Astrocyte (in vitro differentiated cells and primary cell): ENCODE measurements at places on chromosomes 7 and 10.

DNA sequence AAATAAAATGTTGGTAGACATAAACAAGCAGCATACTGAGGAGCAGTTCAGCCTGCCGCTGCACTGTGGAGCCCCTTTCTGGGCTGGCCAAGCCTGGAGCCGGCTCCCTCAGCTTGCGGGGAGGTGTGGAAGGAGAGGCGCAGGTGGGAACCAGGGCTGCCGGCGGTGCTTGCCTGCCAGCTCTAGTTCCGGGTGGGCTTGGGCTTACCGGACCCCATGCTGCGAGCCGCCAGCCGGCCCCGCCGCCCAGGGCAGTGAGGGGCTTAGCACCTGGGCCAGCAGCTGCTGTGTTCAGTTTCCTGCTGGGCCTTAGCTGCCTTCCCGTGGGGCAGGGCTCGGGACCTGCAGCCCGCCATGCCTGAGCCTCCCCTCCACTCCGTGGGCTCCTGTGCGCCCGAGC lies 672.9 kb upstream of the POM121L12 start:
- H3K4me3 ChIP-seq = no peak overlapping the region
- DNase-seq = no peak
- H3K27me3 ChIP-seq = no peaks in the 10 kb centered on the region
- no peaks in the 10 kb centered on the region for H3K4me1 ChIP-seq

- no peak overlapping the region for H3K27ac ChIP-seq
- H3K4me3 ChIP-seq = no peak overlapping the region
- DNase-seq = no peak
Observed at GRCh38 chr10:29559996-29560395, 74.8 kb downstream of the SVIL start.

DNA sequence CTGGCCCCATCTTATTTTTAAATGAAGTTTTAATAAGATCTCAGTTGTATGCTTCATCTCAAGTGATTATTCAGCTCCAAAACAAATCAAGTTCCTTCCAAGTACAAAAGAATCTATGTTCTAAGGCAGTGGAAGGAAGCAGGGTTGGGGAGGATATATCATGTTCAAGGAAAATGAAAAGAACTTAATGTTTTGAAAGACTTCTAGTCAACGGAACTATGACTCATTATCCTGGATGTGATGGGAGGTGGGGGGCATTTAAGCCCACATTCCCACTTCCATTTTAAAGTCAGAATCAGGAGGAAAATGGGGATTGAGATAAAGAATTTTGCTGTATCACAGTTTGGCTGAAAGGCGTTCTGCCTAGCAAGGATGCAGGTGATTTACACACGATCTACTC lies 59.4 kb downstream of the FANK1 start:
- H3K36me3 ChIP-seq = no peaks in the 10 kb centered on the region
- no peaks in the 10 kb centered on the region for H3K4me1 ChIP-seq
- H3K4me3 ChIP-seq = no peak overlapping the region
- H3K27ac ChIP-seq = no peak overlapping the region

GRCh38 chr7:139744768-139745677 lies 32.8 kb downstream of the HIPK2 start:
- no peak overlapping the region for H3K27ac ChIP-seq
- no peaks in the 10 kb centered on the region for H3K27me3 ChIP-seq
- no peaks in the 10 kb centered on the region for H3K36me3 ChIP-seq

- no peak overlapping the region for H3K4me3 ChIP-seq
- no peaks in the 10 kb centered on the region for H3K4me1 ChIP-seq
- H3K27me3 ChIP-seq = no peaks in the 10 kb centered on the region
- no peak overlapping the region for H3K27ac ChIP-seq
- H3K36me3 ChIP-seq = no peaks in the 10 kb centered on the region
Observed at GRCh38 chr7:135792363-135792668, 43.7 kb upstream of the FAM180A start.

DNA sequence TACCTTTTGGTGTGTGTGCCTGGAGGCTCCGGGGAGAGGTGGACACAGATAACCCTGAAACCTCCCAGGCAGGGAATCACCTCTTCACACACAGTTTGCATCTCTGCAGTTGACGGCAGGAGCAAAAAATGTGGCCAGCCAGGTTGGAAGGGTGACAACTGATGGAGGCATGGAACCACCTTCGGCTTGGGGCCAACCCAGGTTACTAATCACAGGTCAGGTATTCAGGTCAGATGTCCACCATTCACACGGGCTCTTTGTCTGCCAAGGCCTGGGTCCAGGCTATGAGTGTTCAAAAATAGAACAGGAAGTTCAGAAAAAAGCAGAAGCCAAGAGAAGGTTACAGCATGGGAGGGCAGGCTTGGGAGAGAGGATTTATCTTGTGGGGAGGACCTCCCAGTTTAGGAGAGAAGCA lies 137.2 kb upstream of the EFCAB10 start:
- no peaks in the 10 kb centered on the region for H3K36me3 ChIP-seq
- no peaks in the 10 kb centered on the region for H3K4me1 ChIP-seq
- H3K27me3 ChIP-seq = no peaks in the 10 kb centered on the region
- no peak for DNase-seq
- H3K4me3 ChIP-seq = no peak overlapping the region

- DNase-seq = peak; percentile 61
- H3K27ac ChIP-seq = no peak overlapping the region
- no peaks in the 10 kb centered on the region for H3K36me3 ChIP-seq
- no peak overlapping the region for H3K4me3 ChIP-seq
Observed at GRCh38 chr7:40915071-40915470, 780.3 kb downstream of the SUGCT start.

- no peaks in the 10 kb centered on the region for H3K27me3 ChIP-seq
- peak; percentile 45 for DNase-seq
- peak overlapping the region; percentile 61 for H3K27ac ChIP-seq
- no peaks in the 10 kb centered on the region for H3K36me3 ChIP-seq
Observed at GRCh38 chr10:96833220-96834001, 1.3 kb downstream of the LCOR start.

DNA sequence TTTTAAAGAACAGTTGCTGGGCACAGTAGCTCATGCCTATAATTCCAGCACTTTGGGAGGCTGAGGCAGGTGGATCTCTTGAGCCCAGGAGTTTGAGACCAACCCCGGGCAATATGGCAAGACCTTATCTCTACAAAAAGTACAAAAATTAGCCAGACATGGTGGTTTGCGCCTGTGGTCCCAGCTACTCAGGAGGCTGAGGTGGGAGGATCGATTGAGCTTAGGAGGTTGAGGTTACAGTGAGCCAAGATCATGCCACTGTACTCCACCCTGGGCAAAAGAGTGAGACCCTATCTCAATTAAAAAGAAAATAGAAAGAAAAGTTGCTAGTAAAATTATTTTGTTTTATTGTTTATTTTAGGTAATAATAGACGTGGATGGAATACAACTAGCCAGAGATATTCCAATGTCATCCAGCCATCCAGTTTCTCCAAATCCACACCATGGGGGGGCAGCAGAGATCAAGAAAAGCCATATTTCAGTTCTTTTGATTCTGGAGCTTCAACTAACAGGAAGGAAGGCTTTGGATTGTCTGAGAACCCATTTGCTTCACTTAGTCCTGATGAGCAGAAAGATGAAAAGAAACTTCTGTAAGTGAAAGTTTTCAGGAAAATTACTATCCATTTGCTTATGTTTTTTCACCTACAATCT lies 3.0 kb downstream of the NUP42 start:
- H3K27ac ChIP-seq = no peak overlapping the region
- peaks cover 8% of the 10 kb centered on the region for H3K4me1 ChIP-seq
- no peaks in the 10 kb centered on the region for H3K27me3 ChIP-seq
- no peak overlapping the region for H3K4me3 ChIP-seq
- DNase-seq = peak; percentile 16
- peaks cover 25% of the 10 kb centered on the region for H3K36me3 ChIP-seq

DNA sequence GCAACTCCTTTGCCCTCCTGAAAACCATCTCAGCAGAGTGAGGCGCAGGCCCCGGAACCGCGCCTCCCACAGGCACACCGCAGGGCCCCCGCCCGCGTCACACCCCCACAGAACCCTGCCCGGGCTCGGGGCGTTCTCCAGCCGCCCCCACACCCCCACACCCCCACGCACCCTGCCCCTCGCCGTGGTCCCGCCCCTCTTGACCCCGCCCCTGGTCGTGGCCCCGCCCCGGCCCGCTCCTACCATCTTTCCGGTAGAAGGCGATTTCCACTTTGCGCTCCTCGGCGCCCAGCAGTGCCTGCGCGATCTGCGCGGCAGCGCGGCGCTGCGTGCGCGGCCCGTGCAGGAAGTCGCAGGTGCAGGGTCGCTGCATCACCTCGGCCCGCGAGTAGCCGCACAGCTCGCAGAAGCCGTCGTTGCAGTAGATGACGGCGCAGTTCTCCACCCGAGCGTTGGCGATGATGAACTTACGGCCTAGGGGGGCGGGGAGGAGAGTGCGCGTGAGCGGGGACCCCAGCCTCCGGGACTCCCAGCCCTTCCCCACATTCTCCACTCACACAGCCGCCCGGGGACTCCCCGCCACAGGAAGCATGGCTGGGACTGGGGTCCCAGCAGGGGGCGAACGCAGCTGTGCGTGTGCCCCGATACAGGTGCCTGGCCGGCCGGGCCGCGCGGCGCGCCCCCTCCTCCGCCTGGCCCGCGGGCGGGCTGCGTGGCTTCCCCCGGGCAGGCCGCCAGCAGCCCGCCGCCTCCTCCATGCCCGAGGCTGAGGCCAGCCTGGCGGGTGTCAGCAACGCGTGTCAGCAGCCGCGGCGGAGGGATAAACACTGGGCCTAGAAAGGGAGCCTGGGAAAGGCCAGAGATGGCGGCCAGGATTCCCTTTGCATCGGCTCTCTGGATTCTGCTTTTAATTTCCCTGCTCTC lies 3.4 kb downstream of the KCNH2 start:
- DNase-seq = no peak
- no peak overlapping the region for H3K27ac ChIP-seq
- peak overlapping the region; percentile 39 for H3K4me3 ChIP-seq
- no peaks in the 10 kb centered on the region for H3K36me3 ChIP-seq

DNA sequence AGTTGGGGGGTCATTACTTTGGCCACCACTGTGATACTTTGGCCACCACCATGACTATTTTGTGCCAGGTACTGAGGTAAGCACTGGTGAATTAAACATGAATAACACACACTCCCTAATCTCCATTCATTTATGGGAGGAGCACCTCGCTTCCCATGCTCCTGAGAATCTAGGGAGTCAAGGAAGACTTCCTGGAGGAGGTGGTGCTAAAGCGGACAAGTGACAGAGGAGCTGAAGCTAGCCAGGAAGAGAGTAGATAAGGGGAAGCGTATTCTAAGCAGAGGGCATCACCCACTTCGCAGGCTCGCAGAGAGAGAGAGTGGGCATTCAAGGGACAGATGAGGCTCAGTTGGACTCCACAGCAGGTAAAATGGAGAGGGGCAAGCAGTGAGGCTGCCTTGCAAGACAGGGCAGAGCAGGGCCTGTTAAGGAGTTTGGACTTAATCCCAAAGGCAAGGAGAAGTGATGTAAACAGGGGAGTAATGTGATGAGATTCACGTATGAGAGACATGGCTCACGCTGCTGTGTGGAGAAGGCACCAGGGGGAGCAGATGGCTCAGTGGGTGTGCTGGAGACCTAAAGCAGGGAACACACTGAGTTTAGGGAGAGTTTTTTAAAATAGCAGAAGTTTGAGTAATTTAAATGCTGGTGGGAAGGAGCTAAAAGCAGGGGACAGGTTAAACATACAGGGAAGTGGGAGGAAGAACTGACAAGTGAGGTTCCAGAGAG lies 21.3 kb upstream of the TMEM248 start:
- H3K27ac ChIP-seq = no peak overlapping the region

DNA sequence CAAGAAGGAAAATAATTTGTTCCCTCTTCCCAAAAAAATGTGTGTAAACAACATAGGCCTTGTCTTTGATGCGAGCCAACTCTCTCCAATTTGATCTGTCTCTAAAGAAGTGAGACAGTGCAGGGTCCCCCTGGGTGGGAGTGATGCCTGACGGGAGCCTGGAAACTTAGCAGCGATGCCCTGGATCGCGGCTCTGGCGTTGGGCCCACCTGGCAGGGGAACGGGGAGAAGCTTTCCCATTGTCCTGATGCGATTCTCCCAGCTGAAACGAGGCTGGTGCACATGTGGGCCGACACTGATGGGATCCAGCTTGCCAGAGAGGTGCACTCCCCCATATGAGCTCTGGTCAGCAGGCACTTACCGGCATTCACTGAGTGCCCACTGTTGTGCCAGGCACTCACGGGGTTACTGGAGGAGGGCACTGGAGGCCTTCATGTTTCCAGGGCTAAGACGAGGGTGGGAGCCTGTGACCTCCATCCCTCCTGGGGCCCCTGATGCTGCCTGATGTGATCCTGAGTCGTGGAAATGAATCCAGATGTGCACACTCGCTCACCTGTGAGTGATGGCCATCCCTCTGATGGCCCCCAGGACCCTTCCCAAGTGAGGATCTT lies 132.8 kb downstream of the PTPN20 start:
- no peak overlapping the region for H3K4me3 ChIP-seq
- no peaks in the 10 kb centered on the region for H3K36me3 ChIP-seq
- peaks cover under 1% of the 10 kb centered on the region for H3K27me3 ChIP-seq
- no peak for DNase-seq

- no peaks in the 10 kb centered on the region for H3K27me3 ChIP-seq
- no peak for DNase-seq
- H3K36me3 ChIP-seq = no peaks in the 10 kb centered on the region
Observed at GRCh38 chr10:54124209-54124885, 676.7 kb downstream of the PCDH15 start.

GRCh38 chr7:120052884-120053382 lies 220.0 kb upstream of the KCND2 start:
- peaks cover 13% of the 10 kb centered on the region for H3K4me1 ChIP-seq
- no peaks in the 10 kb centered on the region for H3K27me3 ChIP-seq
- H3K27ac ChIP-seq = peak overlapping the region; percentile 62
- no peaks in the 10 kb centered on the region for H3K36me3 ChIP-seq
- peak; percentile 95 for DNase-seq
- no peak overlapping the region for H3K4me3 ChIP-seq
